ENCODE measurements at places on chromosomes 16 and 17.

GRCh38 chr16:46813611-46814010 lies 17.4 kb downstream of the C16orf87 start:
- no peak for DNase-seq

GRCh38 chr16:14449790-14450480 lies 180.1 kb downstream of the PARN start:
- DNase-seq: no peak

GRCh38 chr16:10256784-10257641 lies 74.8 kb upstream of the GRIN2A start:
- DNase-seq: peak; percentile 73

GRCh38 chr17:42744283-42744805 lies 496 bp downstream of the EZH1 start:
- peak; percentile 69 for DNase-seq
